ENCODE measurements at places on chromosomes 12 and 14.

DNA sequence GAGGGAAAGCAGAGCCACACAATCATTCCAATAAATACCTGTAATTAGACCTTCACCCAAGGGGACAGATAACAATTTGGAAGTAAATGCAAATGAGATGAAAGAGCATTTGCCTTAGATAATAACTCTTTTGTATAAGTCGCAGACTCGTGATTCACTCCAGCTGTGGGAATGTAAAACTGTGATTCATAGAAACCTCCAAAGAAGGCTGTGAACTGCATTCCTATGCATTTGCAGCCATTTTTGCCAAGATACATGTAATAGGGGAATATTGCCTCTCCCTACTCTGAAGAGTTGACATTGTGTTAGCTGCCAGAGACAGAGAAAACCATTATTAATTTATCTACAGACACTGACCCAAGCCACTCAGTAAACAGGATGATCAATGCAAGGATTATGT, 181.9 kb upstream of the ARHGAP5 start:
- DNase-seq, result no peak

GRCh38 chr14:75645056-75645455, 15.6 kb downstream of the ERG28 start:
- DNase-seq, result no peak

GRCh38 chr14:23041729-23042128, 283 bp upstream of the PSMB11 start:
- DNase-seq, result no peak

GRCh38 chr14:36756226-36756625, 94.6 kb downstream of the PAX9 start:
- DNase-seq, result no peak

- no peak for DNase-seq
Measured at GRCh38 chr14:103930051-103930604, 1.9 kb downstream of the TDRD9 start.

DNA sequence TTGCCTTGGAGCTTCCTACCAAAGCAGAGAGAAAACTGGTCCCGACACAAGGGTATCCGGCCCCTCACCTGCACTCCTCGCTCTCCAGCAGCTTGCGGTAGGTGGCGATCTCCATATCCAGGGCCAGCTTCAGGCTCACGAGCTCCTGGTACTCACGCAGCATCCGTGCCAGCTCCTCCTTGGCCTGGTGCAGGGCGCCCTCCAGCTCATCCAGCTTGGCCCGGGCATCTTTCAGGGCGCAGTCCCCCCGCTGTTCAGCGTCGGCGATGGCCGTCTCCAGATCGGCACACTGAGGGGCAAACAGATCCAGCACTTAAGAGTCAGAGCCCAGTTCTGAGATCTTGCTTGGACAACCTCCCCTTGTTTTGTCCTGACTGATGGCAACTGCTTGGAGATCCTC, 13.7 kb downstream of the KRT72 start:
- DNase-seq, result no peak

- DNase-seq, result no peak
Measured at GRCh38 chr12:31021181-31021580, 52.5 kb upstream of the DDX11 start.

DNA sequence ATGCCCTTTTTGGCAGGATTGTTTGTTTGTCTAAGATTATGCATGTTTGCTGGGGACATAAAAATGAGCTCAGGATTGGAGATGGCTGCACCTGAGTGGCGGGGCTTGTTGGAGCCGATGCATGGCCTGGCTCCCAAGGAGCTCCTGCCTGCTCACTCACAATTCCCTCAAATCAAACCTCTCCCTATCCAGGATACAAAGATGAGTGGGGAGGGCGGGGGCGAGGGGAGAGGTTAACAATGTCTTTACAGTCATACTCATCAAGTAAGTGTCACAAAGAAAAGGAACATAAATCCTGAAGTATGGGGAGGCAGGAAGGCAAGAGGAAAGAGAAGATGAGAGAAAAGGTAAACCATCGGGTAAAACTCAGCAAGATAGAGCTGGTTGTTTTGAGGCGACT, 104.0 kb upstream of the COCH start:
- no peak for DNase-seq

- peak; percentile 13 for DNase-seq
Measured at GRCh38 chr14:57692671-57693070, 173.2 kb downstream of the SLC35F4 start.

GRCh38 chr12:73677520-73678291, 859.9 kb upstream of the ATXN7L3B start:
- no peak for DNase-seq

DNA sequence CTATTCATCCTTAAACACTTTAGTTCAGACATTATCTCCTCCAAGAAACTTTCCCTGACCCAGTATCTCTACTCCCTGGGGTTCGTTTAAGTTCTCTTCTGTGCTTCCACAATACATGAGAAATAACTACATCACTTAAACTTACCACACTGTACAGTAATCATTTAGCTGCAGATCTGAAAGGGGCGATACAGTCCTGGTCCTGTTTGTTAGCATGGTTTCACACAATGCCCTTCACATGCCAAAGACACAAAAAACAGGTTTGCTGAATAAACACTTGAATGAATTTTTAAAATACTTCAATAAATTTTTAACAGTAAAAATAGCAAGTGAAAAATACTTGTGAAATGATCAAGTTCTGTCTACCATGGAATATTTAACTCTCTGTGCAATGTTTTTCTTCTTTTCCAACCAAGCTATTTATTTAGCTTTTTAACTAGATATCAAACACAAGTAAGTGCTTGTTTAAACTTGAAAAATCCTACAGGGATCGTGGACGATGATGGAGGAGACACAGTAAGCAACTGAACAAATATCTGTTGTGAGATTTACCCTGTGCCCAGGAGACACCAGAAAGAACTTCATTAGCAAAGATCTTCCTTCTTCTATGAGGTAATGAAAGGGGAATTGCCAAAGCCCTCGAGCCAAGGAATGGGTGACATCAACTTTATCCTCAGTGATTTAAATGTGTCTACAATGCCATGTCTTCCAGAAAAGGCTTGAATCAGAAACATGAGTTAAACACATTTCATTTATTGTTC, 255.6 kb upstream of the GRIP1 start:
- DNase-seq, result no peak

GRCh38 chr14:29529418-29529817, 398.2 kb downstream of the PRKD1 start:
- DNase-seq, result peak; percentile 4

GRCh38 chr12:82877963-82878362, 191.3 kb downstream of the TMTC2 start:
- no peak for DNase-seq

GRCh38 chr12:102052192-102053061, 9.4 kb downstream of the WASHC3 start:
- no peak for DNase-seq

DNA sequence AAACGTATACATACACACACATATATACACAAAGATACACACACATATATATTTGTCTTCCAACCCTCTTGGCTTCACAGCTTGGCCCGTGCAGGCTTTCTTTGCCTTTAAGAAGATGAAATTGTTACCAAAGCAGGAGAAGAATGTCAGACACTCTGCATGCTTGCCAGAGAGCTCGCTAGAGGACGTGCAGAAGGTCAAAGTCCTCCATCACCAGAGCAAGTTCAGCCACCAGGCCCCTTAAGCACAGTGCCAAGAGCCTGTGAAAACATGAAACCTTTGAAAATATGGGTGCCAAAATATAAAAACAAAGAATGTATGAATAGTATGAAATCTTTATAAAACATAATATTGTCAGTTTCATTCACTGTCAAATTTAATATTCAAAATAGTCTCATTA, 14.9 kb upstream of the MCRS1 start:
- DNase-seq, result no peak

DNA sequence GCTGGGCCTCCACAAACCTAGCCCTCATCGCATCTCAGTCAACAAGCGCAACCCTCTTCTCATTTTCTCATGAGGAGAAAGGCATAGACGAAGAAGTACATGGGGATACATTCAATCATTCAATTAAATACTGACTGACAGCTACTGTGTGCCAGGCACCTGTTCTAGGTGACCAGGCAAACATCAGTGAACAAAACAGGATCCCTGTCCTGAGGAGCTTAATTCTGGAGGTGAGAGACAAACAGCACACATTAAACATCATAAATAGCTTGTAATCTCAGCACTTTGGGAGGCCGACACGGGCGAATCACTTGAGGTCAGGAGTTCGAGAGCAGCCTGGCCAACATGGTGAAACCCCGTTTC, 362 bp upstream of the ACYP1 start:
- DNase-seq, result no peak

DNA sequence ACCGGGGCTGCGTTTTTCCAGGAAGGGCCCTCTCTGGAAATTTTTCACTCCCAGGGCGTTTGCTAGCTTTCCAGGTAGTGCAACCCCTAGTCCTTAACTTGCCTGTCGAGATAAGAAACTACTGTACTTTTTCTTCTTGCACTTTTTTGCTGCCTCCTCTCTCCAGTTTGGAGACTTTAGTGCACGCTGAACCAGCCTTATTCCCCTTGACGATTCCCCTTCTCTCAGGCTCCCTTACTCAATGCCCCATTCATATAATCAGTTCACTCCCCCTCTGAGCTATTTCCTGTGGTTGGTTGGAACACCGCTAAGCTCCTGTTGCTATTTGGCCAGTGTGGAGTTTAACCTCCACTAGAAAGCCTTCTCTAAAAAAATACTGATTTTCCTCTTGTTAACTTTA, 682 bp downstream of the CREBL2 start:
- peak; percentile 57 for DNase-seq

DNA sequence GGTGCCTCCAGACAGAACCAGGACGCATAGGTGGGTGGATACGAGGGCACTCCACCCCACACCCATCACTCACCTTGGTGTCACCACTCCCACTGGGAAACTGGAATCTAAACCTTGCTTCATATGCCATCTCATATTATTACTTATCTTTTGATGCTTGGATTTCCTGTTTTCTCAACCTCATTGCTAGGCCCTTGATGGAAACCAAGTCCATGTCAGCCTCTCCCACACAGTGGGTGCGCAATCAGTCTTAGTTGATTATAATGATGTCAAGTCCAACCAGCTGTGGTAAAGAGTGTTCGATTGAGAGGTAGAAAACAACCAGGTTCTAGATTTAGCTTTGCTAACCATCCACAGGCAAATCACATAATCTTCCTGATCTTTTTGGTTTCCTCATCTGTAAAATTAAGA, 584 bp upstream of the DDHD1 start:
- peak; percentile 20 for DNase-seq

DNA sequence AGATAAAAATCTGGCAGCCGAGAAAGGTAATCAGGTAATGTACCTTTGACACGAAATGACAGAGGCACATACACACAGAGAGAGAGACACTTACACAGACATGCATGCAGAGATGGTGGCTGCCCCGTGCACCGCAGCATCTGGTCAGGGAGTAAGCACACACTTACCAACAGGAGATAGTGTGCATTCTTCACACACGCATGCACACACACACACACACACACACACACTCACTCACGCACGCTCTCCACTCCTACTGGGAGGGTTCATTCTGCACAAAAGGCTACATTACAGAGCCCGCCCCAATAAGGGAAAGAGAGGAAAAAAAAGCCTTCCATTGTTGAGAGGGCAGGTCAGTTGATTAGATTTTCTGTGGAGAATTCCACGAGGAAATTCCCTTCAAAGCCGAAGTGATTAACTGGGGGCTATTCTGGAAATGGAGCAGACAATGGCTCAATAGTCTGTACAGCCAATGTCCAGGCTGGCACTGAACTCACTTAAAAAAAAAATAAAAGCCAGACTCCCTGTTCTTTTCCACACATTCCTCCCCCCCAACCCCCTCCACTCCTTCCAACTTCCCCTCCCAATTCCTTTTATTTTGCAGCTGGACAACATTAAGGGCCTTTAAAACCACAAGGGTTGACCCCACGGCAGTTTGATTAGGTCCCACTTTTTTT, 1.4 kb upstream of the SOX5 start:
- no peak for DNase-seq

Data from suppressor macrophage (primary cell).